CD4-positive, CD25-positive, alpha-beta regulatory T cell (primary cell): ENCODE measurements at places on chromosomes 12 and 14. TPM values are rescaled to one million over a fixed set of nuclear protein-coding genes. Genes with fewer than 3 reads are reported as not detected.
A peak's percentile ranks its signal among the peaks of the same experiment; 100 is the strongest.

Gene FAM186B
- not detected for total RNA-seq

Gene COPS7A
- total RNA-seq, result 20.7 TPM

Gene ADAMTS20
- not detected for total RNA-seq

Gene DBX2
- not detected for total RNA-seq

- DNase-seq, result peak; percentile 63
Measured at GRCh38 chr14:21525962-21526671, at the start of gene SALL2. SALL2 (minus strand) TSS chr14:21526346; CDS start chr14:21526127, 219 bp downstream.

DNA sequence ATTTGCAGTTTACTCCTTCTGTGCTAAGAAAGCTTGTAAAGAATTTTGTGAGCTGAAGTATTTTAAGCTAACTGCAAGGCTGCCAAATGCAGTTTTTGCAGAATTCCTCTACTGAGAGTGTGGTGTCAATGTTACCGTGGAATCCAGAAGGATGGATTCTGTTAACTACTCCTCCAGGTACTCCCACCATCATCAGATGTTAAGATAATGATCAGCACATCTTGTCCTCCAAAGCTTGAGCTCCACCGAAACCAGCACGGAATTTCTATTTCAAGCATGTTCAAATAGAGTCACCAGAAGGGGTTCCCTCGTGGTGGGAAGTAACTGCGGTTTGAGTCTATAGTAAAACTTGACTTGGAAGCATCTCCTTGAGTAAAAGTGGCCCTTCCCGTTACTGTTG is 64.3 kb upstream of the CDKN3 start:
- no peak for DNase-seq

DNA sequence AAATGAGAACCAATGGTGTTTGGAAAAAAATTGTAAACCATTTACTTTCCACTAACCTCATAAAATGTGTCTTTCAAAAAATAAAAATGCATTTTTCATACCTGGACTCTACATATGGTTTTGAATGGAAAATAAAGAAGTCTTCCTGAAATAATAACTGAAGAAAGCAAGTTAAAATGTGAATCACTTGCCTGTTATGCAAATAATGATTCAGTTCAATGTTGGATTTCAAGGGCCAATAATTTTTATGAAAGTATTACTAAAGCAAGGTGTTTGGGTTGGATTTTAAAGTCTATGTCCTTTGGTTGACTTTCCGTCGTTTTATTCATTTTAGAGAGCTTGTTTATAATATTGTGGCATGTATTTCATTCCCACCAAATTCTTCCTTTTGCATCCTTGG is 138.7 kb downstream of the CCDC91 start:
- no peak for DNase-seq

DNA sequence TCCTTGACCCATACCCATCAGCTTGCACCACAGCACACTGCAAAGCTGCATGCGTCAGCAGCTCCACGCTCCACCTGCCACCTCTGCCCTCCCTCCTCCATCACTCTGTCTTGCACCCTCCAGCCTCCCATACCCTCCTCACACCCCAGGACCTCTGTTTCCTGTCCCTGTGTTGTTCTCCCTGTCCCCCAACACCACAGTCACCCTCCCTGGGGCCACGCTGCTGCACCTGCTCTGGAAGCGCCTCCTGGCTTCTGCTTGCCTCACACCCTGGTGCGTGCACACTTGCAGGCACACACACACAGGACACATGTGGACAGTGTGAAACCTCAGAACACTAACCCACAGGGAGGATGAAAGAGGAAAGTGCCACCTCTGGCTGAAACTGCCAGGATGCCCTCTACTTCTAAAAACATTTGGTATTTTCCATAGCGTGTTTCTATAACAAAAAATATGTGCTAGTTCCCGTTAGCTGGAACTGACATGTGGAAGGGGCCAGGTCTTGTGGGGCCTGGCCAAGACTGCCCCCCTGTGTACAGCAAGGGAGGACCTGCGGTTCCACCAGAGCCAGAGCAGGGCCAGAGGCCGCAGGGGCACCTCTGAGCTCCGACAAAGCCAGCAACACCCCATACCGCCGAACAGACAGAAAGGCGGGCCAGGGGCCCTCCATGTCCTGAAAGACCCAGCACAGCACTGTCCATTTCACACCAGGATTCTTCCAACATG is 10.0 kb downstream of the BRF1 start:
- no peak for DNase-seq

GRCh38 chr14:105879867-105880561 is 353.6 kb downstream of the TMEM121 start:
- DNase-seq, result no peak

DNA sequence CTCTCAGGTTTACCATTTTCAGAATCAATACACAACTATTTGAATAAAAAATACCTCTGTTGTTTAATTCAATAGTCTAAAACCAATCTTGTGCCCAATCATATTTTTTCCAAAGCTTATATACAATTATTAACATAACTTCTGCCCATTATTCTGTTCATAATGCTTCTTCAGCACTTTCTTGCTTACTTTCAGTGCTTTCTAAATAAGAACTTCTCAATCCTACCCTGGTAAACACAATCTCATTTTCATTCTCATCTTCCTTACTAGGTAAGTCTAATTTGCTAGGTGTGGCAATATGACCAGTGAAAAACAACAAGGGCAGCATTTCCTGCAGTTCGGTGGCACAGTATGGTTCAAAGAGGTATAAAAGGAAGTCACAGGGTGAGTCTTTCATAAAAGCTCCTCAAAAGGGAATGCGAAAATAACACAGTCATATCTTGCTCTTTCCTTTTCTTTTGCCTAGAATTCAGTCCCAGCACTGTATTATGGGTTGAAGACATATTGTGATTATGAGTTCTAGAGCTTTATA is 103.5 kb downstream of the FOXG1 start:
- DNase-seq, result no peak

GRCh38 chr14:99316281-99317163 is 44.5 kb upstream of the BCL11B start:
- no peak for DNase-seq

DNA sequence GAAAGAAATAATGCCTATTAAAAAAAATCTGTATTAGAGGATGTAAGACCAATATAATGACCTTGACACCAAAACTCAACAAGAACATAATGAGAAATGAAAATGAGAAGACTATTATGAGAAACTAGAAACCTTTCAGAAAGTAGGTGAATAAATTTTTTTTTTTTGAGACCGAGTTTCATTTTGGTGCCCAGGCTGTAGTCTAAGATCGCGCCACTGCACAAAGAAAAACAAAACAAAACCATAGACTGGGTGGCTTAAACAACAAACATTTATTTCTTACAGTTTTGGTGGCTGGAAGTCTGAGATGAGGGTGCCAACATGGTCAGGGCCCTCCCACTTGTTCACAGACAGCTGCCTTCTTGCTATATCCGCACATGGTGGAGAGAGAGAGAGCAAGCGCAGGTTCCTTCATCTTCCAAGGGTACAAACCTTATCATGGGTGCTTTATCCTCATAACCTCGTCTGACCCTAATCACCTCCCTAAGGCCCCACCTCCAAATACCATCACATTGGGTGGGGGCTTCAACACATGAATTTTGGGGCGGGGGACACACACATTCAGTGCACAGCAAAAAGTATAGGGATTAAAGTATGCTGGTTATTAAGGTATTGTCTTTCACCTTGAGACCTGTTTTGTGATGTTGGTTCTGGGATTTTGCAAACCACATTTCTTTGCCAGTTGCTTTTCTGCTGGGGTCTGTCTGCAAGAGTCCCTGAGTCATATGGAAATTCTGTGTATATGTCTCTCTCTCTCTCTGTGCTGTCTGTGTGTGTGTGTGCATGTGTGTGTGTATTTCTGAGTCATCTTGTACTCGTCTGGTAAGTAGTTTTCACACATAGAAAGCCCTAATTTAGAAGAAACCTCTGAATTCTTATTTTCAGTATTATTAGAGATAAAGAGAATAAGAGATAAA is 26.2 kb downstream of the ZCRB1 start:
- peak; percentile 9 for DNase-seq

DNA sequence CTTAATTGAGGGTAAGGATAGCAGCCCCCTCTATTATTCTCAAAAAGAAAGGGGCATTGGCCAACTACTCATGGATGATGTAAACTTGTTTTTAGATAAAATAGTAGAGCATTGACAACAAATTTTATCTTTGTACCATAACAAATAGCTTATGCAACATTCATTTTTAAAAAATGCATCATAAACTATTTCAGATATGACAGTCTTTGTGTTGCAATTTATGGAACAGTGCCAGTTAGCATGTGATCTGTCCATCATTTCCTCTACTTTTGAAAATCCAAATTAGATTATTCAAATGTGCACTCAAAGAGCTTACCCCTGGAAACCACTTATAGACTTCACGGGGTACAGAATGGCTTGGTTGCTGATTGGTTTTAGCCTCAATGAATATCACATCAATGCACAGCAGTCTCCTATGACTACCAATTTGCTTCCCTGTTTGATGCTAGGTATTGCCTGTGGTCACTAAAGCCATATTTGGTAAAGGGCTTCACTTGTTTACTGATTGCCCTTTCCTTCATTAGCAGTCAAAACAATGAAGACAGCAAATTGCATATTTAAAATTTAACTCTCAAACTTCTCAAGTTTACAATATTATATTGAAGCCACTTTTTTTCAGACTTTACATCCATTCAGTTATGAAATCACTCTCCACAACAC is 274.9 kb upstream of the MGAT4C start:
- no peak for DNase-seq

DNA sequence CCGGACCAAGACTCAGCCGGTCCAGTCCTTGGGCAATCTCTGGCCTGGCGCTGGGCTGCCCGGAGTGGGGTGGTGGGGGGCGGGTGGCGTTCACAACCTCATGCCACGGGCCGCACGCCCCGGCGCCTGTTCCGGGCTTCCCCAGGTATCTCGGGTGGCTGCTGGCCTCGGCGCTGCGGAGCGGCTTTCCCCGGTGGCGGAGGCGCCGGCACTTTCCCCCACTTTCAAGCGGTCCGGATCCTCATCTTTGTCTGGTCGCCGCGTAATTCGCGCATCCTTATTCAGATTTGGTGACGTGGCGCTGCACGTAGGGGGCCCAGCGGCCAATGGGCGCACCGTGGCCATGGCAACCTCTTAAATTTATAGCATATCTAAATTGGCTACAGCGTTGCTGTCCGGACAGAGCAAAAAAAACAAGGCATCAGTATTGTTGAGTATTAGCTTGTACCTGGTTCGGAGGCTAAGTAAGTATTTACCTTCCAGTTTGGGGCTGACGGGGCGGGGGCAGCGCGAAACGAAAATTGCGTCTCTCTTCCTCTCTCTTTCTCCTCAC is at the start of gene LHX5:
Gene LHX5 (minus strand): TSS at position 253 of the 553 bp plus-strand sequence. CDS start 373 bp downstream, outside the sequence.
- DNase-seq, result no peak

GRCh38 chr14:102544747-102545460 is 35.3 kb upstream of the ANKRD9 start:
- DNase-seq, result no peak

GRCh38 chr12:14768823-14769405 is 34.4 kb downstream of the WBP11 start:
- no peak for DNase-seq

DNA sequence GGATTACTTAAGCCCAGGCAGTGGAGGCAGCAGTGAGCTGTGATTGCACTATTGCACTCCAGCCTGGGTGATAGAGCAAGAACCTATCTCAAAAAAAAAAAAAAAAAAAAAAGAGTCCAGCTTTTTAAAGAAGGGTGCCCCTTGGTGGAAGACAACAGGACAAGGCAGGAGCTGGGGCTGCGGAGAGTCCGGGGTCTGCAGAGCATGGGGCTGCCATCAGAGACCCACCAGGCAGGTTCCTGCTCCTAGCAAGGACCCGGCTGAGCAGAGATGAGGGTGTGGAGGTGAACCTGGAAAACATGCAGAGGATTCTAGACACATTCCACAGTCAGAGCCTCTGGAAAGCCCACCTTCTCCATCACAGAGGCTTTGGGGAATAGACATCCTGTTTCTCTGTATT is 21.0 kb upstream of the CIPC start:
- no peak for DNase-seq

DNA sequence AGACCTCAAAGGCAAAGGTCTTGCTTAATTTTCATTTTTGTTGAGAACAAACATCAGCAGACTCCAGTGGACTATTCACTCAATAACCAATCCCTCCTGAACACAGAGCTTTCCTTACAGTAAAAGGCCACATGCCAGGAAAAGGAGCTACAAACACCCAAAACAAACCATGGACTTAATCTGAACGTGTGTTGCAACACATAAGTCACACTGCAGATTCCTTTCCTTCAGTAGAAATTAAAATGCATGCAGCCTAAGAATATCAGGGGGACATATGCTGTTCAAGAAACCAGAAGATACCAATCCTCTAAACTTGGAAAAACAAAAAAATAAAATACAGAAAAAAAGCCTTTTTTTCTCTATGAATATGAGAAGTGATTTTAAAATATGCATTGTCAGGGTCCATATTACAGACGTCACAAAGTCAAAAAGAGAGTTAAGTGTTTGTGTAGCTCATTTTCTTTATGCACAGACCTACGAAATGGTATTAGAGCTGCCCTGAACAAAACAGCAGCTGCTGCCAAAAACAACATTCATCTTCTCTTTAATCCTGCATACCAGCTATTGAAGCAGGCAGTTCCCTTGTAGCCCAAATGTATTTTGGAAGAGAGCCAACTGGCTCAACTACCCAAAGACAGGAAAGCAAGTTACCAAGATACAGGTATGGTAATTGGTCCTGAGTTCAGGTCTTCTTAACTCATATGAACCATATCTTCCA is 26.2 kb downstream of the KITLG start:
- no peak for DNase-seq

GRCh38 chr12:80154261-80154660 is 54.9 kb downstream of the OTOGL start:
- DNase-seq, result no peak

DNA sequence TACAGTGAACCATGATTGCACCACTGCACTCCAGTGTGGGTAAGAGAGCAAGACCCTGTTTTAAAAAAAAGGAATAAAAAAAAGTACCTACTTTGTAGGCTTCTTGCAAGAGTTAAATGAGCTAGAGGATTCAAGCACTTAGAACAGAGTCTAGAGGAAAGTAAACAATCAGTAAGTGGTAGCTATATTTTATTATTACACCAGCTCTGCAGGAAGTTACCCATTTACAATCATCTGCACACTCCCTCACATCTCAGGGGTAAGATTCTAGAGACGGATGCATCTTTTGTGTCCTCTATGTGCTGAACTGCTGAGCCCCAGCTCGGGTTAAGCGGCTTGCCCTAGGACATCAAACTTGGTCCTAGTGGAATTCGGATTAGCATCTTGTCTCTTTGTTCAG is 67.3 kb downstream of the KCNK10 start:
- no peak for DNase-seq

DNA sequence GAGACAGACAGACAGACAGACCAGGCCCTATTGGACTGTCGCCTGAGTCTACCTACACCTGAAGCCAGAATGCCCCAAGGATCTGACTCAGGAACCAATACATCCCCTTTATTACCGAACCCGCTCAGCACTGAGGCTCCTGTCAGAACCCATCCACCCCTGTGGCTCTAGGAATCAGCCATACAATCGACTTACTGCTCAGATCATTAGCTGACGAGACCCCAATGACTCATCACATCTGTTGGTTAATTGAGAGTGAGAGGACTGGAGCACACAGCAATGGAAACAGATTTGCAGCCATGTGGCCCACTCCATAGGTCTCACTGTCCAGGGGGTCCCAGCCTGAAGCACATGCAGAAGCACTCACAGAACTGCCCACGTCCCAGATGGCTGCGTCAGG is 15.2 kb downstream of the ITPK1 start:
- no peak for DNase-seq

GRCh38 chr12:31890295-31891285 is 68.6 kb upstream of the RESF1 start:
- peak; percentile 83 for DNase-seq
